ENCODE measurements at places on chromosomes 2 and 18.

DNA sequence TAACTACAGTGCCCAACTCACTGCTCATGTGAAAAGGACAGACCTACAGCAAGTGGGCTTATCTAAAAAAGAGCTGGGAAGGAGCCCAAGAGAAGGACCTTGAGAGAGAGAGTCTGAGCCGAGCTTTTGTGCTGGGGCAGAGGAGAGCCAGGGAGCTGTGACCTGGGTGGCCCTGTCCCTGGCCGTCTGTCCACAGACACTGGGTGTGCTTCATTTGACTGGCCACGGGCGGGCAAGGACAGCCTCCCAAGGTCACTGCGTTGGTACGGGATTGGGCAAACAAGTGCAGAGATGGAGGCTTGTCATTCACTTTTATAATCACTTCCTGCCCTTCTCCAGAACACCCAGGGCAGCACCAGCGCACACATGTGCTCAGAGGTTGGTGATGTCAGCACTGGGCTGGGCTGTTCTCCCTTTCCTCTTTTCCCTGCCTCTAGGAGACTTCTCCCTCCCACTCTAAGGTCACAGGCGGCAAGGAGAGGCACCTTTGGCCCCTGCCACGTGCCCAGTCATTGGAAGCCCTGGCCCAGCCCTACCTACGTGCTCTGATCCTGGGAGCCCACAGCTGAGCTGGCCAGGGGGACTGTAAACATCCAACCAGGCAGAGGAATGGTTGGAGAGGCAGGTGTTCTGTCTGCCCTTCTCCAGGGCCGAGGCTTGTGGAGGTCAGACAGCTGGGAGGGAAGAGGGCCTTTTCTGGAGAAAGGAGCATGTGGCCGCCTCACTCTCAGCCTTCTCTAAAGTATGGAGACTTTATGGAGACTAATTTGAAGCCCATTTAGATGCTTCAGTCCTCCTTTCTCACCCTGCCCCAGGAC is 6.4 kb upstream of the PSD4 start:
- no peak for DNase-seq

- DNase-seq: peak; percentile 84
These were observed 143.6 kb upstream of the MAP3K20 start for GRCh38 chr2:172931918-172932520.

GRCh38 chr2:31337860-31338259 is 76.7 kb downstream of the XDH start:
- DNase-seq: no peak

- no peak for DNase-seq
These were observed 293.4 kb upstream of the CHST9 start for GRCh38 chr18:27478459-27478858.

GRCh38 chr2:55118643-55119083 is 68.4 kb upstream of the RTN4 start:
- DNase-seq: no peak

- no peak for DNase-seq
These were observed 243.2 kb upstream of the KCNH7 start for GRCh38 chr2:163081754-163082153.

GRCh38 chr2:120650022-120650644 is 85.5 kb upstream of the GLI2 start:
- no peak for DNase-seq

- no peak for DNase-seq
These were observed 50.6 kb upstream of the FMNL2 start for GRCh38 chr2:152284398-152284797.

GRCh38 chr2:163266772-163267171 is 428.2 kb upstream of the KCNH7 start:
- no peak for DNase-seq

DNA sequence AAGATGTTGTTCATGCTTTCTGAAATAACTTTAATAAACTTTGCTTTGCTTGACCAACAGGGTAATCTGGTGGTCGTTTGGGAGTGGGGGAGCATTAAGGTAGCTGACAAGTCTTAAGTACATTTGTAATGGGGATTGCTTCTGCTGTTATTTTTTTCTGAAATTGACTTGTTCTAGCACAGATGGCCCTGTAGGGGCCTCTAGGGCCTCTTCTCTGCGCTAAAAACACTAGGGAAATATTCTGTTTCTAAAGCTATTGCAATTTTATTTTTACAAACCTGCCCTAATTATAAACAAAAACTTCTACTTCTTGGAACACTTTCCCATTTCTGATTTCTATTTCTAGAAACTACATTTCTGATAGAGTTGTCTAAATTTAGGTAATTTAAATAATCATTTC is 191.3 kb upstream of the KCNJ3 start:
- DNase-seq: no peak

- DNase-seq: no peak
These were observed 141.8 kb downstream of the RNF152 start for GRCh38 chr18:61750840-61751668.

GRCh38 chr18:70299393-70299792 is 10.5 kb downstream of the SOCS6 start:
- DNase-seq: no peak

- no peak for DNase-seq
These were observed 102.7 kb downstream of the ZNF516 start for GRCh38 chr18:76392349-76392748.

GRCh38 chr2:134574611-134575330 is 144.0 kb downstream of the TMEM163 start:
- DNase-seq: peak; percentile 16

DNA sequence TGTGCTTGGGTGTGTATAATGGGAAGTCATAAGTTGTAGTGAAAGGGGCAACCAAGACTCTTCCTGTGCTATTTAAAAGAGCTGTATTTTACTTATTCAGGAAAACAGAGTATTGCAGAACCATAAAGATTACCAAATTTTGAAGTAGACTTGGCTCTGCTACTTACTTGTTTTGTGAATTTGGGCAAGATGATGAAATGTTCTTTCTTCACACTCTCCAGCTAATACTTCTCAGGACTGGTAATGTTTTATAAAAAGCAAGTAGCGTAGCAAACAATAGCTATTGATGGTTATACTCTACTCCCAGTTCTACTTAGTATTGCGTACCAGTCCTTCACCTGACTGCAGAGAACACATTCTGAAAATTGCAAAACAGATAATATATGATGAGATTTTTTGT is 374.1 kb downstream of the ARHGAP15 start:
- no peak for DNase-seq

DNA sequence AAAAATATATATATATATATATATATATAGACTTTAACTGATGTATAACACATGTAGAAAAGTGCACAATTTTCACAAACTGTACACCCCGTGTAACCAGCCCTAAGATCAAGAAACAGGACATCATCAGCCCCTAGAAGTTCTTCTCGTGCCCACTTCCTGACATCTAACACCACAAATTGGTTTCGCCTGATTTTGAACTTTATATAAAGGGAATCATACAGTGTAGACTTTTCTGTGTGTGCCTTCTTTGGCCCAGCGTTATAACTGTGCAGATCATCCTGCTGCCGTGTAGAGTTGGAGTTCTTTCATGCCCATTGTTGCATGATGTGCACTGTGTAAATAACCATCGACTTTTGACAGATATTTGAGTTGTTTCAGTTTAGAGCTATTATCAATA is 41.0 kb downstream of the SMAD7 start:
- DNase-seq: no peak

DNA sequence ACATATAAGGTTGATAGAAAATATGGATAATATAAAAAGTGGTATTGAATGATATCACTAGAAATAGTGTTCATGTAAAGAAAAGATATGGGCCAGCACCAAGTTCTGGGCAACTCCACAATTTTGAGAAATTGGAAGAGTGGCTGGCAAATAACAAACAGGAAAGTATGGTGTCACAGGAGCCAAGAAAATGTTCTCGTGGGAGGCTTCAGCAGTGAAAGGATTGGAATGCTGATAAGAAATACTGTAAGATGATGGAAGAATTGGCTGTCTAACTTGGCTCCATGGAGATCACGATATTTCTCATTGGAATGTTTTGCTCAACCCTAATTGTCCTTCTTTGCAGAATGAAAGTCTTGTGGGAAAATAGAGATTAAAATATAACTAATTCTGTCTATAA is 856.8 kb downstream of the DPP10 start:
- DNase-seq: peak; percentile 1

DNA sequence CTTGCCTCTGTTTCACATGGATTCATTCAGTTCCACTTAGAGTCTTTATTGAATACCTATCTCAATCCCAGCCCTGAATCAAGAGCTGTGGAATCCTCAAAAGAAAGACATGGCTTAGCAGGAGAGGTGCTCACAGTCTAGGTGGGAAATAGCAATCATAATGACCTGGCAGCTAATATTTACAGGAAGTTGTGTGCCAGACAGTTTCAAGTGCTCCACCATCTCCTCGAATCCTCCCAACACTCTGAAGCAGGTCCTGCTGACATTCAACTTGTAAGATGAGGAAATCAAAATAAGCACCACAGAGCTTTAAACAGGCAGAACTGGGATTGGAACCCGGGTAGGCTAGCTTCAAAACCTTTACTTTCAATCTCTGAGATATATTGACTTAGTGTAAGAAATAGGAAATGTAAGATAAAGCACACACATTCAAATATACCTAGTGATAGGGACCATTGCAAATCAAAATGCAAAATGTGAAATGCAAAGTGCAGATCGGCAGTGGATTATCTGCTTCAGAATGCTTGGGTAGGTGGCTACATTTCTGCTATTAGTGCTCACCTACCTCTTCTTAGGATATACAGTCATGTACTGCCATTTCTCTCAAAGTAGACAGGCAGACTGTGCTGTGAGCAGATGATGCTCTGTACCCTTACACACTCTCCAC is 182.0 kb downstream of the PRKCE start:
- DNase-seq: no peak

DNA sequence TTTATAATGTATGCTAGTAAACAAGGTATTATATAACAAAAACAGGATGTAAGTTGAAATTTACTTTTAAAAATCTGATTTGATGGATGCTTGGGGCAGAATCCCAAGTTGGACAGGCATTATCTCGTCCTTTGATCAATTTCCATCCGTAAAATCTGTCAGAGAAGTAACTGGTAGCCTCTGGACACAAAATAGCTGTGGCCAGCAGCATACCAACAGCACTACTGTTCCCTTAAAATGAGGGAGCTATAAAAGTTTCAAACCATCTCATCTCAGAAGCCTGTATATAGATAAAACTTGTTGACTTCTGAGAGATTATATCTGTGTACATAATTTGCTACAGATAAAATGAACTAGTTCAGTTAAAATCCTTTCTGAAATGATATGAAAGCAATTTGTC is 14.7 kb upstream of the METAP1D start:
- no peak for DNase-seq

- no peak for DNase-seq
These were observed 32.4 kb upstream of the CASP10 start for GRCh38 chr2:201150454-201151020.

DNA sequence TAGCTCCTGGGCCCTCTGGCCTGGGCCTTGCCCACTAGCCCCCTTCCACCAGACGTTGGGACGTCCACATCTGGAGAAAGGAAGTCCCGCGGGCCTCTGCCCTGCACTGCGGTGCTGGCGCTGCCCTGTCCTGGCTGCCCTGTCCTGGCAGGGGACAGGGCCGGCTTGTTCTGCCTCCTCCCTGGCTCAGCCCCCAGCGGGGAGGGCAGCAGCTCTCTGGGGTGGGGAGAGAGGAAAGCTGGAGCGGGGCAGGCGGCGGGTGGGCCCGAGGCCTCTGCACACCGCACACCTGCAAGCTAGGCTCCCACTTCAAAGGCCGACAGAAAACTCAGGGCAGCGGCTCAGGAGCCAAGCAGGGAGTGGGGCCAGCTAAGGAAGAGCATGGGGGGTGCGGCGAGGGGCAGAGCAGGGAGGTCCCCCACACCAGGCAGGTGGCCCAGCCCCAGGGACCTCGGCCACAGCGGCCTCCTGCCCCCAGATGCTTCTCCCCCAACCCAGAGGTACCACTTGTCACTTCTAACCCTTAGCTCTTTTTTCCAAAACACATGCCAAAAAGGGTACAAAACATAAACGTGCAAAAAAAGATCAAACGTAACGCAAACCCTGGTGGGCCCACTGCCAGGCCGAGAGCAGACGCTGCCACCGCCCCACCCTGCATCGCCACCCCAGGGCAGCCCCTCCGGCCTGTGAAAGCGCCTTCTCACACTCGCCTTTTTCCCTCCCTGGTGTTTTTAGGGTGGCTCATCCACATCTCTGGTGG is 13.5 kb downstream of the SNED1 start:
- DNase-seq: no peak
